Fibroblast of gingiva (primary cell): ENCODE measurements at places on chromosomes 13 and 19.

- DNase-seq, result no peak
These were observed 51.5 kb downstream of the MCF2L start for GRCh38 chr13:113020323-113021080.

DNA sequence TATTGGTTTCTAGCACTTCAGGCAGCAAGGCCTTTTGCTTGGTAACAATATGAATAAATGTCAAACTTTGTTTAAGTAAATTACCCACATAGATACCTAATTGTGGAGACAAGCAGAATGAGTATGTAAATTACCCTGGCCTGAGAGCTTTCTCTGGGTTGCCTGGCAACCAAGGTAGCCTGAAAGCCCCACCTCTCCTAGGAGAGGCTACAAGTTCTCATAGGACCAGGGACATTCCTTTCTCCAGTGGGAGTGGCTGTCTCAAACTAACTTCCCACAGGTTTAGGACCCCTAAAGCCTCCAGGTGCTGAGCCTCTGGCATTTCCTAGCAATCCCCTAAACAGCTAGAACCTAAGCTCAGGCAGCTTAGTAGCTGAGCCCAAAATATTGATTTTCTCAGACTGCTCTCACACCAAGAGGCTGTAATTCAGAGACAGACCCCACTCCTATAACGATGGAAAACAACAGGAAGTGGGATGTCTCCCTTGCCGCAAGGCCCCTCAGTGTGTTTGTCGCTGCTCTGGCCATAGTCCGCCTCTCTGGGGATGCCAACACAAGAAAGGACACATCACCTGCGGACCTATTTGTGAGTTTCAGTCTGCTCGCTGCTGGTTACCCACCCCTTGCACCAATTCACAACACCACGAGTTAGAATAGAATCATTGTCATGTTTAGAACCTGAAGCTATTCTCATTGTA, 207.3 kb downstream of the DLEU7 start:
- no peak for DNase-seq

DNA sequence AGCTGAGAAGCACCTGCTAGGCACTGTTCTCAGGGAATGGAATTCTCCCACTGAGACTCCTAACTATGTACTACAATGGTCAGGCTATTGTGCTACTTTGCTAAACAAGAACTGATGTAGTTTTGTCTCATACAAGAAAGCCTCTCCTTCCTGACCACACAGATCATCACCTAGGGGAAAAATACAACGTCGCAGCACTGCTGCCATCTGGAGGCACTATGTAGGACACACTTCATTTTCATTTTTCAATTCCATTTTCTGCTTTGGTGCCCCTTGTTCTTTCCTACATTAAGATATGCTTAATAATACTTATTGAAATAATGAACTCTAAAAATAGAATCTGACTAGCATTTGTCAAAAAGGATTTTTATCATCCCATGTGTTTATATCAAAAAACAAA, 21.1 kb downstream of the PROSER1 start:
- peak; percentile 6 for DNase-seq

DNA sequence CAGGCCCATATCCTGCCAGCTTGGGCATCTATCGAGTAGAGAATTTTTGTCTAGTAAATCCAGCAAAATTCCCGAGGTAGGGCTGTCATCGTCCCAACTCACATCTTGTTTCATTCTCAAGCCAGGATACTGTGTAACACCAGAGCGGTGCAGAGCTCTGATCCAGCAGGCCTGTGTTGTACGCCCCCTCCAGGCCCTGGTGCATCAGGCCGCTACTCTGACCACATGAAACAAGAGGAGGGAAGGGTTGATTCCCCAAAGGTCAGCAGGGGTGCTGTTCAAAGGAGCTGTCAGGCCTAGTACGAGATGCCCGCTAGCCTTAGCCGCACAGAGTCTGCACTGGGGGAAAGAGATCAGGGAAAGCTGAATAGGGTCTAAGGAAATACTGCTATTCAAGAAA, 276.0 kb downstream of the SLC7A1 start:
- no peak for DNase-seq

- DNase-seq, result no peak
These were observed 54.1 kb upstream of the RFXAP start for GRCh38 chr13:36764957-36765356.
